Renal cortex interstitium (tissue), 15 donors: ENCODE measurements at places on chromosomes 13 and 19. TPM values are rescaled to one million over a fixed set of nuclear protein-coding genes. Genes with fewer than 3 reads are reported as not detected.

Gene PLD3
- polyA plus RNA-seq = 194 TPM

Gene PRPF31
- polyA plus RNA-seq = 68.0 TPM

Gene MISP3
- polyA plus RNA-seq = 5.1 TPM

DNA sequence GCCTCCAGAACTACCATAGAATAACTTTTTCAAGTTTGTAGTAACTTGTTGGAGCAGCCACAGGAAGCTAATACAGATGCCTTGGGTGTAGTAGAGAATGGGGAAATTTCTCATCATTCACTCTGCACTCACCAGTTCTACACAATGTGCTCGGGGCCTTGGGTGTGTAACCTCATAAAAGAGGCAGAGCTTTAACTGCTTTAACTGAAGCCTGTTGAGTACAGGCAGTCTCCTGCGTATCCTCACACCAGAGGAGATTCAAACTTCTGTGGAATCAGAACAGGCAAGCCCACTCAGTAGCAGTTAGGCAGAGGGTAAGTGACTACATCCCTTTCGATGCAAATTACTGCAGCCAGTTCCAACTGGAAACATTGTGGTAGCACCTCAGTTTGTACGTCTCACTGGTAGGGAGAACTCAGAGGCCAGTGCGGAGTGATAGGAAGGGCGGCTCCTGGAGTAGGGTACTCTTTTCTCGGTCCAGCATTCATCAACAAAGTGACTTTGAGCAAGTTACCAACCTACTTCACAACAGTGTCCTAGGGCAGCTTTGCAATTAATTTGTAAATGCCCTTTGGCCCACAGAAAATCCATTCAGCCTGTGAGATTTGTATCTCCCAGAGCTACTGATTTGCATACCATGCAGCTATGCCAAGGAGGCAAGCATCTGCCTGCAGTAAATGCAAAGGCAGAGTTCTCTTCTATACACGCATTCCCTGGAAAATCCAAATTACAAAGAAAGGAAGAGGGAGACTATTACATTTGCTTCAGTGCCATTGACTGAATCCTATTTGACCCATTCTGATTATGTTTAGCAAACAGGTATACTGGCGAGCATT, 904.3 kb downstream of the DIAPH3 start:
- no peak for DNase-seq

- no peak for DNase-seq
Observed at GRCh38 chr13:76148926-76149325, 512.8 kb downstream of the LMO7 start.

DNA sequence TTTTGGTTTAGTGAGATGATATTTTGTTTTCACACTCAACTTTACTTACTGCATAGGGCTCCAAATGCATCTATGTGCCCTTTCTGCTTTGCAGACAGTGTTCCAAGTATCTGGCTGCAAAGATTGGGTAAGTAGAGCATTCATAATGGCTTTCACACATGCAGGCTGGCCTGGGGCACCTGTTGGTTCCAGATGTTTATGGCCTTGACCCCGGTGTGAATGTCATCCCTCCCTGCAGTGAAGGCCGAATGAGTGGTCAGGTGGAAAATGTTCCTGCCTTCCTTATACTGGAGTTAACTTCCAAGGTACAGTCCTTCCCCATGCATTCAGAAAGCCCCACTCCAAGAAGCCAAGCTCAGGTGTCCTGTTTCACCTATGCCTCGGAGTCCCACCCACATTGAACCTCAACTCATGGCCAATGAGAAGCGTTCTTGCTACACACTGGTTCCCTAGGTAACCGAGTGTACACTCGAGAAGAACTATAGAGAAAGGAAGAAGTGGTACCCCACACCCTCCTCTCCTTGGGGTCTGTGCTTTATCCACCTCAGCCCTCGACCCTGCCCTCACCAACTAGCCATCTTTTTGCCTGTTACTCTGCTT, 23.0 kb upstream of the ZNF536 start:
- no peak for DNase-seq

GRCh38 chr19:4656102-4656501, 14.0 kb downstream of the MYDGF start:
- no peak for DNase-seq

- no peak for DNase-seq
Observed at GRCh38 chr13:29543230-29544215, 52.0 kb downstream of the SLC7A1 start.

GRCh38 chr13:51318015-51318414, 21.5 kb upstream of the SERPINE3 start:
- no peak for DNase-seq

DNA sequence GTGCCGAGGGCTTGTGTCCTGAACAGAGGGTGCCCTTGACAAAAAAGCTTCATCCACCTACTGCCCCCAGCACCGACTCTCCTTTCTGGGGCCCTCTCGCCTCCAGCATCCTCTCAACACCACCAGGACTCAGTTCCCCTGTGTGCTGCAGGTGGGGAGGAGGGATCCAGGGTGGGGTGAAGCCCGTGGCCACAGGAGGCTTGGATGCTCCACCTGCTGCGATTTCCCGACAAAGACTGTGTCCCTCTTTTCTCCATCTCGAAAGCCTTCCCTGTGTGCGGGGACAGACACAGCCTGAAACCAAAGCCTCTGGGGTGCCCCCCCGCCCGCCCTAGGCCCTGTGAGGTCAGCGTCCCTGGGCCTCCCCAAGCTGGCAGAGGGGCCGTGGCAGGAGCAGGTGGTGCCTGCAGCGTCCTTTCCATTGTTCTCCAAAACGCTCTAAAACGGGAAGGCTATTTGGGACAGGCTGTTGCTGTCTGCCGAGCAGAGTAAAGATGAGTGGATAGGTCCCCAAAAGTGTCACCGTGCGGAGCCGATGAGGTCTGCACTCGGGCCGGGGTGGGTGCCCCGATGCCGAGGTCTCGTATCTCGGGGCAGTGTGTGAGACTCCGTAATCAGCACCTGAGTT, 185.7 kb downstream of the PTPRS start:
- DNase-seq = no peak

GRCh38 chr13:108031865-108032264, 183.5 kb downstream of the LIG4 start:
- DNase-seq = no peak

DNA sequence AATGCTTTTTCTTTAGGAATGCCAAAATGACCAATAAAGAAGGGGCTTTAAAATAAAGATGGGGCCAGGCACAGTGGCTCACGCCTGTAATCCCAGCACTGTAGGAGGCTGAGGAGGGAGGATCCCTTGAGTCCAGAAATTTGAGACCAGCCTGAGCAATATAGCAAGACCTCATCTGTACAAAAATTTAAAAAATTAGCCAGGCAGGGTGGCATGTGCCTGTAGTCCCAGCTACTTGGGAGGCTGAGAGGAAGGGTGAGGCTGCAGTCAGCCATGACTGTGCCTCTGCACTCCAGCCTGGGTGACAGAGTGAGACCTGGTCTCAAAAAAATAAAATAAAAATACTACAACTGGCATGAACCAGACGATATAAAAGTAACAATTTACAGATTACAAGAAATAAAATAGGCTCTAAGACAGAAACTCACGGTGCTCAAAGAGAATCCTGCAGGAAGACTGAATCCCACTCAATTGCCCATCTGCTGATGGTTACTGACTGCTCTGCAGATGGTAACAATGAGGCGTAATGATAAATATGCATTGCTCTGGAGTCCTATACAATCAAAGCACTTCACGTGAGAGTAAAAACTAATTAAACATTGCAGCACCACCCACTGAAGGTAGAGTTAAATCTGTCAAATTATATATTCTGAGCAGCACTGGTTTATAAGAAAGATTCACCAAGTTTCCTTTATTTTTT, 93.2 kb downstream of the LHFPL6 start:
- DNase-seq = no peak

- DNase-seq = no peak
Observed at GRCh38 chr19:10861103-10861651, 10.2 kb upstream of the CARM1 start.

DNA sequence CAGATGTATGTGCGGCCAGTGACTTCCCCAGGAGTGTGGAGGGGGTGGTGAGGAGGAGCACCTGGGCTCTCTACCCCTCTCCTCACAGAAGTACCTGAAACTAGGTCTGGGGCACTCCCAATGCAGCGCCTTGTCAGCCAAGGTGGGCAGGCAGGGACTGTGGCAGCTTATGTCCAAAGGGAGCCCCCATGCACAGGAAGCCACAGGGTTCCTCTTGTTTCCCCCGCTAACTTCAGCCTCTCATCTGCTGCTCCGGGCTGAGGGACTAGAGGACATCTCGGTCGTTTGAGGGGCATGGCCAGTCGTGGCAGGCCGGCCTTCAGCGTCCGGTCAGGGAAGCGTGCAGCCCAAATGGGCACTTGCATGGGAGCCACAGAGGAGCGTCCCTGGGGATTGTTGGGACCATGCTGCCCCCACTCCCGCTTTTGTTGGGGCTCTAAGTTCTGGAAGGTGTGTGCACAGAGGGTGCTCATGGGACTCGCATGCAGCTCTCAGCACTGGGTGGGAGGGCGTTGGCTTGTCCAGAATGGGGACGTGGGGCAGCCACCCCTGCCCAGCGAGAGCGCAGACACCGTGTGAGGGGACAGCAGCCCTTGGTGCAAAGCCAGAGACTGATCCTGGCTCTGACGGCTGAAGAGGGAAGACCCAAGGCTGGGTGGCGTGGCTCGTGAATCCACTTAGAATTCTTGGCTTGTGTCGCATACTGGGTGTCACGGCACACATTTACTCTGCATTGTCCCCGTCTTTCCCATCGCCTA, 16.6 kb upstream of the NPAS1 start:
- DNase-seq = no peak
